Stimulated activated CD4-positive, alpha-beta T cell treated with anti-CD3 and anti-CD28 coated beads, Interleukin-15, amount 100 ng/mL, for 1 hour (primary cell): ENCODE measurements at places on chromosomes 13 and 19.

DNA sequence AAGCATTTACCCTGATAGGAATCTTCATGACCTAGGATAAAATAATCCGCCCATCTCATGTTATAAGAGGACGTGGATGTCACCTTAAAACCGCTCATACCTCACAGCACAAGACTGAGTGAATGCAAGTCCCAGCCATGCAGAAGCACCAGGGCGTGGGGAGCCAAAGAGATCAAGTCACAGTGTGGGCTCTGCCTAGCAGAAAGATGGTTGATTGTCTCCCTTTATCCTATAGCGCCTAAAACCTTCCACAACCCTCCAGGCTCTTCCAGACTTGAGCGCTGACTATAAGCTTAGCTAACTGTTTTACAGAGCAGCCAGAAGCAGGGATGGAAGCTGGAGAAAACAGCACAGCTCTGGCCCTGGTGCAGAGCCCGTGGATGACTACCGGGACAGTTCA lies 6.8 kb upstream of the ANKRD10 start:
- DNase-seq = no peak

DNA sequence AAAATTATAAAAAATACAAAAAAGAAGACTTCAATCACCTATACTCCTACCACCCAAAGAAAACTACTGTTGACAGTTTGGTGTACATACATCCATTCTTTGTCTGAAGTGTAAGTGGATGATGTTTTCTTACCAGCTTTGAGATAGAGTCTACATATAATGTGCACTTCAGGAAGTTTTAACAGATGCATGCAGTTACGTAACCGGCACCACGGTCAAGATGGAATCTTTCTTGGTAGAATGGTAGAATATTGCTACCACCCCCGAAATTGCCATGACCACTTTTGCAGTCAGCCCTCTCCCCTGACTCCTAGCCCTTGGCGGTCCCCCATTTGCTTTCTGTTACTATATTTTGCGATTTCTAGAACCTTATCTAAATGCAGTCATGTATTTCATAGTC lies 1.4 kb downstream of the CUL4A start:
- no peak for DNase-seq

DNA sequence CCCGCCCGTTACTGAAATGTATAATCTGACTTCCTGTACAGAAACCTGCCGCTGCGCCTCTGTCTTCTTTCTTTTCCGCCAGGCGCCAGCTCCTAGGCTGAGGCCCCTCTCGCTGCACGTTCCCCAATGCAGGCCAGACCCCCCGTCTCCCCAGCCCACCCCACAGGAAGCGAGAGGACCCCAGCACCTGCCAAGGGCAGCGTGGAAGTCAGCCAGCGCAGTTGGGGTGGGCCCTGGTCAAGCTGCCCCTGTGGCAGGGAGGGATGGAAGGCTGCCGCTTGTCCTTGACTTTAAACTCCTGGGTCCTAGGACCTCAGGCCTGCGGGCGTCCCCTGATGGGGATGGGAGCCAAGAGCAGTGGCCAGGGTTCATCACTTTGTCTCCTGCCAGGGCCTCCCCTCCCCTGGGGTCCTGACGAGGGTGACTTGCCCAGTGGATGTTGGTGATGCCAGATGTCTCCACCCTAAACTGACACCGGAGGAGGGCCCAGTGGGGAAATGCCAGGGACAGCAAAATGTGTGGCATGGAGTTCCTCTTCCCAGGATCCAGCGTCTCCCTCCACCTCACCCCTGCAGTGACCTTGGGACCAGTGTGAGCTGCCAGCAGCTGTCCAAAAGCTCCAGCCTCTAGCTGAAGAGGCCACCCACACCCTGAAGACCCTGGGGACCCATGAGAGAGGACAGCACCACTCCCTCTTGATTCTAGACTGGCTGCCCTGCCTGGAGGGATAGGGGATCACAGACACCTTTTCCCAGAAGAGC lies 8.5 kb upstream of the MARCHF2 start:
- no peak for DNase-seq

GRCh38 chr19:49421039-49421877 lies 2.0 kb downstream of the PTH2 start:
- DNase-seq = no peak

GRCh38 chr19:10291554-10292205 lies 1.9 kb downstream of the ICAM5 start:
- DNase-seq = no peak
